Fibroblast of gingiva (primary cell): ENCODE measurements at places on chromosomes 3 and 15.

DNA sequence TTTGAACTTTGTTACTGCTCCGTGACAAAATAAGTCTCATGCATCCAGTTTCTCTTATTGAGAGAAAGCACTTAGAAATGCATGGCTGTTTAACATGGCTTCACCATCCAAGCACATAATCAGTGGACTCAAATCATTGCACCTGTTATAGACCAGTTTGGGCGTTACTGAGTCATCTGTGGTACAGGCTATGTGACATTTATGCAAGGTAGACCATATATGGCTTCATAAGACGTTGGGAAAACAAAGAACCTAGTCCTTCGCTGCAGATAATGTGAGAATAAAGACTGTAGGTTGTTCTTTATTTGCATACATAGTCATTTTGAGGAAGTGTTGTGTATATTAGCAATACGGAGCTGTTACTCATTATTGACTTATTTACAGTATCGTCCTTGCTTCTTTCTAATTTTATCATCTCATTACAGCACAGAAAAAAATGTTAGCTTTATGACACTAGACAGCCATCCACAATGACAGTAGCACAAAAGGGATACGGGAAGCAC lies 374.7 kb downstream of the IL5RA start:
- no peak for DNase-seq

DNA sequence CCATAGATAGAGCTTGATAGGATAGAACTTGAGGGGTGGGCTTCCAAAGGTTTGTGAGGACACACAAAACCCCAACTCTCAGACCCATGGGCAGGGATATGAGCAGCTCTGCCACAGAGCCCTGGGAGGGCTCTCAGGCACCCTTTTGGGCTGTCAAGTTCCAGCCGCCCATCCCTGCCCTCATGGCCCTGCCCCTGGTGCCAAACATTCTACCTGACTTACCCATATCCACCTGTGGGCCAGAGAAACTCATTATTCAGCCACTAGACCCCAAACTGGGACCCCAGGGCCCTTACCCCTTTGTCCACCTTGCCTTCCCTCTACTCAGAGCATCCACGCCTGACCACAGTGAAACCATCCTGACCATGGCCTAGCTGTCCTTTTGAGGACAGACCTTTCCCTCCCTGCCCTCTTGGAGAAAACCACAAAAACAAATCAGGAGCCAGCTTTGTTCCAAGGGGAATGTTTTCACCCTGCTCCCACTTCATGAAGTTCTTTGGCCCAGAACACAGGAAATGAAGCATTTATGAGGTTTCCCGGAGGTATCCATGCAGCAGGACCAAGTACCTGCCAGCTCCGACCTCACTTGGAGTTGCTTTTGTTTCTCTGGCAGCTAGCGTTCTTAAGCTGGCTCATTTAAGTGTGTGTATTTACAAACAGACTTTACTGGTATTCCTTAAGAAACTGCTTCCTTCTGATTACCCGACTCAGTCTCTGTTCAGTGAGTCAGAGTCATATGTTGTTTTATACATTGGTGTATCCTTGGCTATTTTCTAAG lies 34.2 kb upstream of the GALNT15 start:
- DNase-seq, result peak; percentile 92

DNA sequence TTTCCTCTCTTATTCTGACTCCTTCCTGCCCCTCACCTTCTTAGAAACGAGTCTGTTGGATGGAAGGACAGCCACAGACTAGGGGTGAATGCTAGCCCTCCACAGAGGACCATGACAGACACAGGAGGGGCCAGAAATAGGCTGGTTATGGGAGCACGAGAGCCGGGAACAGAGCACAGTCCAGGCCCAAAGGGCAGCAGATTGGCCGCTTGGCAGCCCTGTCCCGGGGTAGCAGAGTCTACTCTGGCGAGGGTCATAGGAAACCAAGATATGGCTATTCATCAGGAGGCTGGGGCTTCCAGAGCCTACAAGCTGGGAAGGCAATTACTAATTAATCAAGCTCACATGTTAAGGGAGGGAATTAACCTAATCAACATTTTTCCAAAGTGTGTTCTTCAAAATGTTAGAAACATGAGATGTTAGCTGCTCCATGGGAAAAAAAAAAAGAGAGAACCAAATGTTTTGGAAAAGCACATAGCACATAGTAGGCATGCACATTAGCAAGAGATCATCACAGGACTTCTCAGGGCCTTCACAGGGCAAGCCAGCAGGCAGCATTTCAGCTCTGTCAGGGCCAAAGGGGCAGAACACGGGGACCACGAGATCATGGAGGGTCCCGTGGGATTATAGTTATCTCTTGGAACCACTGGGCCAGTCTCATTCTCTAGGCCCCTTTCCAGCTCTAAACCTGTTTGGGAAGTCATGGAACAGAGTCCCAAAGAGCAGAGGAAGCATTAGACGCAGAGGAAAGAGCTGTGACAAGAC lies 13.3 kb downstream of the SEMA3G start:
- DNase-seq, result no peak

DNA sequence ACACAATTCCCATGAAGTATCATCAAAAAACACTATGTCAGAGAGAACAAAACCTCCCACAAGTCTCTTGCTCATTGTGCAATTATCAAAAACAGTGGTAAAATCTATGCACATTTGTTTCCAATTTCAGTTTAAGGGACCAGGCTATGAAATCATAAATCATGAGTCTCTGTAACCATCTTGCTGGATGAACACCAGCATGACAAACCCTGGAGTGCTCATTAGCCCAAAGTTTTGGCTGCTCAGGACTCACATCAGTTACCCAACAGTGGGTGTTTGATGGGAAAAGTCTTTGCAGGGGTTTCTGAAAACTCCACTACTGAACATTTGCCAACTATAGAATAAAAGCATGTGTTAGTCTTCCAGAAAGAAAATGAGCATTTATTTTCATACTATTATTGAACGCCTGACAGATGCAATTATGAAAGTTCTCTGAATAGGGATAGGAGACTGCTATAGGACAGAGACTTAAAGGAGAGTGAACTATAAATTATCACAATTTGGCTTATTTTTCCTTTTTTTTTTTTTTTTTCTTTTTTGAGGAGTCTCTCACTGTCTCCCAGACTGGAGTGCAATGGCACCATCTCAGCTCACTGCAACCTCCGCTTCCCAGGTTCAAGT lies 240.8 kb upstream of the KCNMB2 start:
- peak; percentile 99 for DNase-seq
